ENCODE measurements at places on chromosomes 5 and 9. TPM values are rescaled to one million over a fixed set of nuclear protein-coding genes. Genes with fewer than 3 reads are reported as not detected.

Gene NR5A1
- total RNA-seq = 0.82 TPM

Gene PCDHGB6
- 1.8 TPM for total RNA-seq

Gene SELENOP
- total RNA-seq = 687 TPM

Gene CENPK
- 10.4 TPM for total RNA-seq

Gene FOXD4L5
- total RNA-seq = 0.08 TPM

Gene FCN2
- total RNA-seq = not detected

Gene PCDHGA10
- total RNA-seq = 4.7 TPM

Gene NFIB
- total RNA-seq = 54.0 TPM

Gene DMRT3
- total RNA-seq = not detected

Gene C9orf153
- total RNA-seq = not detected

Gene WDR31
- total RNA-seq = 3.5 TPM

Gene ANKRD31
- total RNA-seq = 0.05 TPM

Gene AQP7
- total RNA-seq = 12.5 TPM

Gene SHOC1
- 0.37 TPM for total RNA-seq

Gene MLLT3
- total RNA-seq = 44.6 TPM

Gene GCNT1
- 59.9 TPM for total RNA-seq

Gene CATSPER3
- 0.85 TPM for total RNA-seq

Gene AQP3
- total RNA-seq = 13.3 TPM

Gene SPATA31D4
- total RNA-seq = not detected

Gene SPATA31A3
- not detected for total RNA-seq

Measured in colonic mucosa (tissue), 4 donors.